GM12892 (cell line): ENCODE measurements at places on chromosomes 12 and 14.

DNA sequence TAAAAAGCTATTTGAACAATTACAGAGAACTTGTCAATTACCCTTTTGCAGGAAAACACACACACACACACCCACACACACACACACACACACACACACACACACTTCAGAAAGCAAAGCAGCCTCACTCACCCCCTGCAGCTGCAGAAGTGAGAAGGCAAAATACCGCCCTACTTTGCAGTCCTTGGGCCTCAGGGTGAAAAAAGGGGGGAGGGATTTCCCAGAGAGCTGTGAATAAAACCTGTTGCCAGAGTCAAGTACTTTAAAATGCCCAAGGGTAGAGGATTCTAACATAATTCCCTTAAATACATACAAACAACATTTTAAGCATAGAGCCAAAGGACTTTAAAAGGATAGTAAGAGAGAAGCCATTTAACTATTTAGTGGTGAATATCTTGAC is 285.9 kb downstream of the MDGA2 start:
- no peak for DNase-seq

DNA sequence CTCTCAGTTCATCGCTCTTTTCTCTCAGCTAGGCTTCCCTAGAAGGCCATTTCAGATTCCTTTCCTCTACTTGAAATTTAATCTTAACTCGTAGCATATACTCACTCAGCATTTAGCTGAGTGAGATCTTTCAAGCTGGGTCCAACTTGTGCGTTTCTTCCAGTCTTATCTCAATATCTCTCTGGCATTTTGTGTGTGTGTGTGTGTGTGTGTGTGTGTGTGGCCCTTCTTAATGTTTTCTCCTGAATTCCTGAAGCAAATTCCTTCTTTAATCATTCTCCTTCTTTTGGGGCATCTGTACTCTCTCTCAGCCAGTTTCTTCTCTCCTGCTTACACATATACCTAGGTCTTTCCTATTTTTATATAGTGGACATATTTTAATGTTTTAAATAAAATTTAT is 129.1 kb downstream of the KITLG start:
- no peak for DNase-seq

GRCh38 chr12:74412606-74413230 is 124.9 kb upstream of the ATXN7L3B start:
- no peak for DNase-seq

GRCh38 chr12:19739195-19739776 is 300.0 kb downstream of the AEBP2 start:
- DNase-seq: no peak

DNA sequence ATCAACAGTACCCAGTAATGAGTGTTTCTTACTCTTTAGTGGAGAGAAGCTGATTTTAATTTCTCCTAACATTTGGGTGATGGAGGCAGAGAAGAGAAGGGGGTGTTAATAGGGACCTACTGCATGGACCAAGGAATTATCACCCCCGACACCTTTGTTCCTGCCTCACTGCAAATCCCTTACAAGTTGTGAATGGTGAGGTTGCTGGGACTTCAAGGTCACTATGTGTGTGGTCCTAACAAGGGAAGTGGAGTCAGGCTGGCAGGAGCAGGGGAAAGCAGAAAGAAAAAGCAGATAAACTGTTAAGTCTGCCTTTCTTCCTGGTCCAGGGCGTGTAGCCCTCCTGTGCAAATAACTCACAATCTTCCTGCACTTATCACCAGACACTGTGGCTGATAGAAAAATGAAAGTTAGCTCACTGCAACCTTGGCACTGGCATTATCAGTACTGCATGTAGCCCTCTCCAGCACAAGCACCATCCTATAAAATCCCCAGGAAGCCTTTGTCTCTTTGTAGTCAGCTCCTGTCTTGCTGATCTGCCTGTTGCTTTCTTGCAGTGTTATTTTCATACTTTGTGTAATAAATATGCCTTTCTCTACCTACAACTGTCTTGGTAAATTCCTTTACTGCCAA is 112.3 kb upstream of the DNM1L start:
- DNase-seq: no peak

DNA sequence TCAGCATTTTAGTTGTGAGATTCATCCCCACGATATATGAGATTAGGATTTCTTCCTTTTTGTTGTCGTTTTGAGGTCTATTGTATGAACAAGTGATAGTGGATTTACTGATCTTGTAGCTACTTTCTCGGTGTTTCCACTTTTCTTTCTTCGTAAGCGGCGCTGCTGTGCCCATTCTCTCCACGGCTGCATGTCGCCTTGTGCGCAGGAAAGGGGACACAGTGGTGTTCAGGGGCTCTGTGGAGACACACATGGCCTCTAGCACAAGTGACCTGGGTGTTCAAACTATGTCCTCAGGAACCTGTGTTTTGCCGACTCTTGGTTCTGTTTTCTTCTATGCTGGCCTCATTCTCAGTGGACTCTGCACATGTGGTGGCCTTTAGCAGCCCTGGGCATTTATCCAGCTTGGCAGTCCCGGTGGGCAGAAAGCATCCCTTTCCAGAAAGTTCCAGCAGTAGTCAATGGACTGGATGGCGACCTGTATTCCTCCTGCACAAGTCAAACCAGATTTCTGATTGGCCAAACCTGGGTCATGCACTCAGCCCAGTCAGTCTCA is 18.7 kb downstream of the CKAP4 start:
- no peak for DNase-seq

DNA sequence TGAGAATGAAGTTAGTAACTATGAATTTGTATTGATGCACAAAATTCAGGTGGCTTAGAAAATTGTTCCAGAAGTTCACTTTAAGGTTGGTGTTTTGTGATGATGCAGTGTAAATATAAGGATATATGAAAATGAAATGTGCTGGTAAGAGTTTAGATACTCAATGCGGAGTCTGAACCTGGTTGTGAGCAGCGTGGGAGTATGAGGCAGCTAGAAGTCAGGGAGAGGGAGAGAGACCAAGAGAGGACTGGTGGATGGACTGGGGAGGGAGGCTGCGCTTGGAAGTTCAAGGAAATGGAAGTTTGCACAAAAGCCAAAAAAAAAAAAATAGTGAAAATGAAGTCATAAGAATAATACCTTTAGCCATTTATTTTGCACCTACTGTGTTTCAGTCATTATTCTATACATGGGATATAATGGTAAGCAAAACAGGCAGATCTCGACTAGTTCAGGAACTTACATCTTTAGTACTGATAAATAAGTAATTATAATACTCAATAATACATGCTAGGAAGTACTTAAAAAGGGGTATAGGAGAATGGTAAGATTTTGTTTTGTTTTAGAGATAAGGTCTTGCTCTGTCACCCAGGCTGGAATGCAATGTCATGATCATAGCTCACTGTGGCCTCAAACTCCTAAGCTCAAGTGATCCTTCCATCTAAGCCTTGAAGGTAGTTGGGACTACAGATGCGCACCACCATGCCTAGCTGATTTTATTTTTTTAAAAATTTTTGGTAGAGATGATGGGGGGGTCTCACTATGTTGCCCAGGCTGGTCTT is 10.0 kb upstream of the RAB21 start:
- no peak for DNase-seq

DNA sequence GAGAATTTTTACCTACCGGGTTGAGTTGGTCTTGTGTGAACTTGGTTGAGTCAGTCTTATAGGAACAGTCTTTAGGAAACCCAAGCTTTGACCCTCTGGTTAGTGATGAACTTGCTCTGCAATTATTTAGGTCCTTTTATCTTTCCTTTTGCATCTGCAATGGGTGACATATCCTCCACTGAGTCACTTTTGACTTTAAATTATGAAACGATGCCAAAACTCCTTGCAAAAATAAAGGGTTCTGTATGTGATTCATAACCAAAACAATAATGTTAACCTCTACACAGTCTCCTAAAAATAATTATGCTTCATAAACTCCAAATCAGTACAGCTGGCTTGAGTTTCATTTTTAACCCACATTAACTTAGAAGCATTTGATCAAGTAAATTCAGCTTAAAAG is 979.4 kb downstream of the GALC start:
- DNase-seq: no peak

GRCh38 chr12:103647267-103647666 is 60.2 kb downstream of the STAB2 start:
- no peak for DNase-seq

DNA sequence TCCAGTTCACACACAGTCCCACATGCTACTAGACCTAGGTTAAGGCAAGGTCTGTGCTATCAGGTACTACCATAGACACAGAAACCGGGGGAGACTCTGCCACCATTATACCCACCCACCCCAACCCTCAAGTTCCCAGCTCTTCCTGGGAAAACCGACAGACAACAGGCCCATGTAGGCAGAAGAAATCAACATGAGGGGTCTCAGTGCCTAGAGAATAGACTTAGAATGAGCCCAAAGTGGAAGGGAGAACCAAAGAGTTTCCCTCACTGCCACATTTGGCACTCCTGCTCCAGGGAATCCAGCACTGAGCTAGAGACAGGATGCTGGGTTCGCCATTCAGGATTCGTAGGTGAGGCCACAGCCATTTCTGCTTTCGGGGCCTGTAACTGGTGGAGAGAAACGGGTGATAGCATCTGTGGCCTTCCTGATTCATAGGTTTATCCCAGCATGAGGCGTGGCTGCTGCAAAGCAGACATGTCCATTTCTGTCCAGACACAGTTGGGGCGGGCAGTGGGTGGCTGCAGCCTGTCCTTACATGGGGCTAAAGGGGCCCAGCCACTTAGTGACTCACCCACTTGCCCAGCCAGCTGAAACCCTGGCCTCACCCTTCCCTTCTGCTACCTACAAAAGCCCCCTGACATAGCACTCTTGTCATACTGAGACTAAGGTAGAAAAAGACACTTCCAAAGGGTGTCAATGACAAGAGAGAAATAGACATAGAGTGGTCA is 69.4 kb downstream of the IRF2BPL start:
- DNase-seq: no peak

GRCh38 chr12:132423251-132423819 is 66.6 kb upstream of the FBRSL1 start:
- DNase-seq: no peak

DNA sequence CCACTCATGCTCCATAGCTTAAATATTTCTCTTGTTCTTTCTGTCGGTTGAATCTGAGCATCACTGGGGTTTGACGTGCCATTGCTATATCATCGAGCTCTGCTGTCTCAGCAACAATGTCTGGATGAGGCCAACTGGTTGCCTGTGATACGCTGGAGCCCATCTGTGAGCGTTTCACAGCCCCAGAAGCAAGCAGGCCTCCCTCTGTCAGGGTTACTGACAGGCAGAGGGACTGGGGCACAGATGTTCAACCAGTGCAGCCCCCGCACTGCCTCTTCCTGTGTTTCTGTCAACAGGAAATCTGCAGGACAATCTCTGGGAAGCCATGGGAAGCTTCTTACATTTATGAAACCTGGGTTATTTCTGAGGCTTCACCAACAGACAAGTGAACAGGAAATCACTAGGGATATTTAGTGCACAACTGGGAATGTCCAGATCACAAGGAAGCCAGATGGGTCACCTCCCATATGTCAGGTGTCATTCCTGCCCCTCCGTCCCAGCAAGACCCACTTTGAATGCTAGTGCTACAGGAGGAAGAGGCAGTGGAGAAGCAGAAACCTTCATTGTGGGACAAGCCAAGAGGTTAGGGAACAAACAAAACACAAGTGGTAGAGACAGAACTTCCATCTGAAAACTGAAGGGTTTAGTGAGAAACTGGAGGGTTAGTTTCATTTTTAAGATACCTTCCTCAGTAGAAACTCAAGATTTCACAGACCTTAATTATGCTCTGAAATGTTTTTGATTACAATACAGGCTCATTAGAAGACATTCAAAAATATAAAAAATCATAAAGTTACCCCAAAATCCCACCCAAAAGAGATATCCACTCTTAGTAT is 24.1 kb downstream of the DMAC2L start:
- no peak for DNase-seq
